ENCODE measurements at places on chromosomes 13 and 19.

DNA sequence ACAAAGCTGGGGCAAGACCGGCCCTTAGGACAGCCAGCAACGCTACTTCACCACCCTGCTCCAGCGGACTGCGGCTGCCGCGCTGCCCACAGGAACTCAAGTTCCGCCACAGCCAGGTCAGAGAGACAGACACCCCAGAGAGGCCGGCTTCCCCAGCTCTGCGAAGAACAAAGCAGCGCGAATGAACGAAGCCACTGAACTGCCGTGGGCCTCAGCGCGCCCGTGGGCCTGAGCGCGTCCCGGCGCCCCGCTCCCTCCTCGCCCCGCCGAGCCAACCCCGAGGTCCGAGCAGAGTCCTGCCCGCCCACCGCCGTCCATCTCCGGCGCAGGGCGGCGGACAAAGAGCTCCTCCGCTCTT lies 158.4 kb downstream of the RNF17 start:
- DNase-seq: peak; percentile 26

DNA sequence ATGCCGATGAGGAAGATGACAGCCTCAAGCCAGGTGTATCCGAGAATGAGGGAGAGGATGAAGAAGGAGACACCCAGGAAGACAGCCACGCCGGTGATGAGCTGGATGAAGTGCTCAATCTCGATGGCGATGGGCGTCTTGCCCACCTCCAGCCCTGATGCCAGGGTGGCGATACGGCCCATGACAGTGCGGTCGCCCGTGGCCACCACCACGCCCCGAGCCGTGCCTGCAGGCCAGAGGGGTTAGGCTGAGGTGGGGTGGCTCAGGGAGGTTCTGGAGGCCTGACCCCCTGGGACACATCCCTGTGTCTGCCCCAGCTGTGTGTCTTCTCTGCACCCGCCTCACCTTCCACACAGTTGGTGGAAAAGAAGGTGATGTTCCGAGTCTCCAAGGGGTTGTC lies 9.1 kb downstream of the ATP1A3 start:
- DNase-seq: no peak

DNA sequence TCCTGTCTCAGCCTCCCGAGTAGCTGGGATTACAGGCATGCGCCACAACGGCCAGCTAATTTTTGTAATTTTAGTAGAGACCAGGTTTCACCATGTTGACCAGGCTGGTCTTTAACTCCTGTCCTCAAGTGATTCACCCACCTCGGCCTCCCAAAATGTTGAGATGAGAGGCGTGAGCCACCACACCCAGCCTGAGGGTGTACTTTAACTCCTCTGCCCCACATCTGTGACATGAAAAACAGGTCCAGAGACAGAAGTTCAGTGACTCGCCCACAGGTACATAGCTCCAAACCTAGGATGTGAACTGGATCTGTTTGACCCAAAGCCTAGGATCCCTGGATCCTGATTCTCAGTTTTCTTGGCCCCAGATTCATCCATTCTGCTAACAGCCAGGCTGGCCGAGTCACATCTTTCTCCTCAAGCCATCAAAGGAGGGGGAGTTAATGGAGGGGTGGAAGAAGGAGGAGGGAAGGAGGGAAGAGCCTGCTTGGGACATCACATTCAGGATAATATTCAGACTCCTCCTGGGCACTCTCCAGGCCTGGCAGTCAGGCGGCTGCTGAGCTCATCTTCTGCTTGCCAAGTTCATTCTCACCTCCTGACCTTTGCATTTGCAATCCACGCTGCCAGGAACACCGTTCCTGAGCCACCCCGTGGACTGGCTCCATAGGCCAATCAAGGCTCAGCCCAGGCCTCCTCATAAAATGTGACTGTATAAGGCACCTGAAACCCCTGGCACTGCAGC lies 3.1 kb downstream of the SPC24 start:
- DNase-seq: peak; percentile 94

DNA sequence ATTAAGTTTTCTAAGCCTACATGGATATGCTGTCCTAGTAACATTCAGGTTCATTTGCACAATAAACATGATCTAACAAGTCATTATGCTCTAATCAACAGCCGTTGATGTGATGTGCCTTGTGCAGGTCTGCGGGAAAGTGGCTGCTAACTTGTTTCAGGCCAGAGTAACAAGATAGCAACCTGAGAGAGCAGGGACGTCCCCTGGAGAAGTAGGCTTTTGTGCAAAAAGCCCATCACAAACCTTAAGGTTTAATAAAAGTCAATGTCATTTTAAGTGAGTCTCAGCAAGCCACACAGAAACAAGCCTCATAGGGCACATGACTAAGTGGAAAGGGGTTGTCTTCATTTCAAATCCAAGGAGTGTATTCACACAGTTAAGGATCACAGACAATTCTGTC lies 17.6 kb downstream of the FOXO1 start:
- DNase-seq: no peak

GRCh38 chr19:56917998-56918397 lies 77.5 kb upstream of the PEG3 start:
- DNase-seq: no peak

DNA sequence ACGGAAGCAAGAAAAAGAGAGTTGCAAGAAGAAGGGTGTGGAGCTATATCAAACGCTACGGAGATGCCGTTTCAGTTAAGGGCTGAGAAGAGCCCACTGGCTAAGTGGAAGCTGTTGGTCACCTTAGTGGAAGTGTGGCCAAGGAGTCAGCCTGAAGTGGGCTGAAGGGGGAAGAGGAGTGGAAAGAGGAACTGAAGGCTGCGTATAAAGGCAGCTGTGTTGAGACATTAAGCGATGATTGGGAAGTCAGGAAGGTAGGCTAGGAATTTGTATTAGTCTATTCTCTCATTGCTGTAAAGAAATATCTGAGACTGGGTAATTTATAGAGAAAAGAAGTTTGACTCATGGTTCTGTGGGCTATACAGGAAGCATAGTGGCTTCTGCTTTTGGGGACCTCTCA lies 14.1 kb upstream of the FRY start:
- no peak for DNase-seq

GRCh38 chr19:58584498-58585441 lies 11.6 kb upstream of the MZF1 start:
- no peak for DNase-seq

GRCh38 chr19:48738557-48739403 lies 1.6 kb downstream of the RASIP1 start:
- peak; percentile 83 for DNase-seq

DNA sequence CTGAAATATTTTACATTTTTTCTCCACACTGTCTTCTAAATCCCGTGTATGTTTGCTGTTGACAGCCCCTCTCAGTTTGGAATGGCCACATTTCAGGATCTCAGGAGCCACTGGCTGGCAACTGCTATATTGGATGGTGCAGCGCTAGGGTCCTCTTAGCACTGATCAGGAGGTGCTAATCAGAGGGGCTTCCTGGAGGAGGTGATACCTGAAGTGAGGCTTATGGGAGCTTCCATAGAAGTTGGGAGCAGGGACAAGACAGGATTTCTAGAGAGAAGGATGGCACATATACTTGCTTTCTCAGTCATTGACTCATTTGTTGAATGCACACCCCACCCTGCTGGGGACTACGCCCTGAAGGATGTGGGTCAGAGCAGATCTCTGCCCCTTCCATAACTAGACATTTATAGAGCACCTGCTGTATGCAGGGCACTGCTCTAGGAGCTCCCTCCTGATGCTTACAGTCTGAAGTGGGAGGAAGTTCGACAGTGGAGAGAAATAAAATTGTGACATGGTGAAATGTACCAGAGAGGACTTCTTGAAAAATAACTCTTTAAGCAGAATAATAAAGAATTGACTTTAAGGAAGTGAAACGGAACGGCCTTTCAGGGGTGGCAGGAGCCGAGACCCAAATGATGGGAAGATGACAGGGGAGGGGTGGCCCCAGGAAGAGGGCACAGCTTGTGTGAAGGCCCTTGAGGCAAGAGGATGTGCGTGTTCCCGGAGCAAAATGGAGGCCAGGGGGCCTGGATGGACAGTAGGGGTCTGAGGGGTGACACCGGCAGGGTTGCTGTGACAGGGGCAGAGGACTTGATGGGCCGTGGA lies 13.1 kb downstream of the AP2A1 start:
- DNase-seq: no peak

GRCh38 chr13:113938246-113938645 lies 35.6 kb downstream of the C13orf46 start:
- no peak for DNase-seq

DNA sequence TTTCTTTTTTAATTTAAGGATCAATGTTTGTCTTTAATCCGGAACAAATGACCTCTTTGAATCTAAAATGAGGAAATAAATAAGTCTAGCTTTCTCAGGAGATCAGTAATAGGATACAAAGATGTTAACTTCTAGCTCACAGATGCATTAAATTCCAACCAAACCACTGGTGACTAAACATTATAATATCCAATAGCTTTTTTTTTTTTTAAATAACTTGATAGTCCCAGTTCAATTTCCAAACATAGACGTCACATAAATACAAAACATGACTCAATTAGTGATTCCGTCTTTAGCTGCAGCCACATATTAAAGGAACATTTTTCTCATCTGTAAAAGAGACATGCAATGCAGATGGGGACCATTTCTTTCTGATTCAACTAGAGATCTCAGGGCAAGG lies 390.5 kb upstream of the PCDH9 start:
- DNase-seq: no peak

DNA sequence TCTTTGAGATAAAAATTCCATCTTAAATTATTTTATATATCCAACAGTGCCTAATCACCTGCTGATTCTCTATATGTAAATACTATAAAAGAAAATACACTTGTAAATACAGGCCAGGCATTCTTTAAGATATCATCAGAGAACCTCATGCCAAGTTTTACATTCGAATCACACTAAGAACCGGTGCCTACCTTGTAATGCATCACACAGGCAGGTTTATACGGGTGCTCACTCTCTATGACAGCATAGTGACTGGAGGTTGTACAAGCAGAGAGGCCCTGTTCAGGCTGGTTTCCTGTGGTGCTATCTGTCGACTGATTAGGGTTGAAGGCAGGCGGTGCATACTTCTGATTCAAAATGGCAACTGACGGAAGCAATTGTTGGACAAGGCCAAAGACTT lies 141.3 kb upstream of the FBXL3 start:
- no peak for DNase-seq

DNA sequence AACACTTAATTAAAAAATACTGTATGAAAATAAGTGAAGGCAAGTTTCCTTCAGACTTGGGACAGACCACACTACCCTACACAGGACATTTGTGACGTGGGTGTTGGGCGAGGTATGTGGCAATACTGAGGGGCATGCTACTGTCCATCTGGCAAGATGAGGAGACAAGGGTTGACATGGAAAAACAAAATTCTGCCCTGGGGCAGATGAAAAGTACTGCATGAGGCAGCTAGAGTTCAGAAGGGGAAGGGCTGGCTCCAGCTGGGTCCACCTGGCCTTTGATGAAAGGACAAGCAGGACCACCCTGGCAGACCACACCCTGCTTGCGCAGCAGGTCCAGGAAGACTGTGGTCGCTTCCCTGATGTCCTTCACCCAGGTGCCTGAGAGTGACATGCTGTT lies 43.2 kb downstream of the LATS2 start:
- peak; percentile 57 for DNase-seq

DNA sequence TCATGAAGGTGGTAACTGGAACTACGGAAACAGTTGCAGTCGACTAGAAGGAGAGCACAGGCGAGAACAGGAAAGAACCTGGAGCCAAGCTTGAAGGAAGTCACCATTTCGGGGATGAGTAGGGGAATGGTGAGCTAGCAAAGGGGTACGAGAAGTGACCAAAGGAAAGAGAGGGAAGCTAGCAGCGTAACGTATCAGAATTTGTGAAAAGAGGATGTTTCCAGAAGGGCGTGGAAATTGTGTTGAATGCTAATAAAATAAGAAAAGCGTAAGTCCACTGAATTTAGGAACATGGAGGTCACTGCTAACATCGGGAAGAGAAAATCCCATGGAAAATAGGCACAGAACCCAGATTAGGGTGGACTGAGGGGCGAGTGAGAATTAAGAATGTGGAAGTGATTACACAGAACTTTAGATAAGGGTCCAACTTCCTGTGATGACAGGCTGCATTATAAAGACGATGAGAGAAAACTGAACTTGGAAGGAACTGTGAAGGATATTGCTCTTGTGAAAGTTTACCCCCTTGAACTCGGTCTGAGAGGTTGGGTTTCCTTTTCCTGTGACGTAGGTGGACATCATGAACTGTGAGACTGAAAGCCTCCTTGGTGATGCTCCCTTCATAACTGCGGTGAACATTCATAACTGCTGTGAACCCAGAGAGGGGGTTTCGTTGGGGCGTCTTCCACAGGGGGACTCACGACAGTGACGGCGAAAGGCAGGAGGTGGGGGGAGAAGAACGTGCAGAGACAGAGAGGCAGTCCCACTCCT lies 2.0 kb upstream of the FFAR2 start:
- DNase-seq: no peak

DNA sequence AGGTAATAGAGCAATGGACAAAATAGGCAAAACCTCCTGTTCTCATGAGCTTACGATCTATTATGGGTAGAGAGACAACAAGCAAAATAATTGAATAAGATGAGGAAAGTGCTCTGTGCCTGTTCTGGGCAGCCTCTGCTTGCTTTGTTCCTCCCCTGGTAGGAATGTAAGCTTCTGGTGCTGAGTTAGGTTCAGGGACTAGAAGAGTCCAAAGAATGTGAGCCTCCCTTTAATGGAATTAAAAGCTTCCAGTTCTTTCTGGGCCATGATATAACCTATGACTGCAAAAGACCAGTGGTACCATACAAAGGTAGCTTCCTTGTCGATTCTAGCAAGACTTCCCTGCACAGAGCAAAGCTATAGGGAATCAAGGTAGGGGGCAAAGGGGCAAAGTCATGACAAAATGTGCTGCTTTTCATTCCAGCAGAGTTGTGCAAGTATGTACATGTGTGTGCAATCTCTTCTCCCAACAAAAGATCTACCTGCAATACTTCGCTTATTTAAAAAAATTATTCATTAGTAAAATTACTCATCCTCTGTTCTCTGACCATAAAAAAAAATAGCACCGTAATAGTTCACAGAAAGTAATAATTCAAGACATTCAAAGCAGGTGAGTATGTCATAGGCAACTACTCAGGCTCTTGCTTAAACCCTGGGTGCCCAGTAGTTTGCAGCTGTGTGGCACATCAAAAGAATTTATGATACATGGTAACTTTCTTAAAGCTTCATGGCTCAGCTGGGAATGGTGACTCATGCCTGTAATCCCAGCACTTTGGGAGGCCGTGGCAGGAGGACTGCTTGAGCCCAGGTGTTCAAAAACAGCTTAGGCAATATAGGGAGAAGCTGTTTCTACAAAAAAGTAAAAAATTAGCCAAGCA lies 21.4 kb downstream of the ACOD1 start:
- no peak for DNase-seq

All from tibial artery (tissue), 4 donors.